Activated gamma-delta T cell (primary cell): ENCODE measurements at places on chromosomes 1 and 21.

DNA sequence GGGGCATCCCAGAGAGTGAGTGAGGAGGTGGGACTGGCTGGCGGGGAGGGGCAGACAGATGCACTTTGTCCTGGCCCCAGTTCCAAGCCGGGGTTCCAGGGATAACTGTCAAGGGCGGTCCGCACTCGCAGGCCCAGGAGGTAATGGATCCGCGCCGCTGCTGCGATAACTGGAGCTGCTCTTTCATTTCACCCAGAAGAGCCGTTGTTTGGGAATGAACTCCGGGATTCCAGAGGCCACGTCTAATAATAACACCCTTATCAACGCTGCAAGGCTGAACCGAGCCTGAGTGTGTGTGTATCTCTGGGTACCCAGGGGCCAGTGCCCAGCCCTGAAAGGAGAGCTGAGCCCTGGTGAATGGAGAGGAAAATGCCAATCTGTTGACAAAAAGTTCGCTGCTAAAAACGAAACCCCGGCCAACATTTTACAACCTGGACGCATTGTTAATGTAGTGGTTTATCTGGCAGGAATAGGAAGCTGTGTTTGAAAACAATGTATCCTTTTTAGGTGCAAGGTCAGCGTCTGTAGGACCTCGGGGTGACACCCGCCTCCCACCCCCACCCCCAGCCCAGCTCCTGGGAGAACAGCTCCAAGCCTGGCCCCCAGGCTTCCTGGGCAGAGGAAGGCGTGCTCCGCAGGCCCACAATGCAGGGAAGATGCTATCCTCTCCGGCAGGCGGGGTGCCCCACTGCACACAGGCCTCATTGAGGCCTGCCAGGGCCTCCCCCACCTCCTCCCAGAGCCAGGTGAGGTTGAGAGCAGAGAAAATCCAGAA lies 119.7 kb downstream of the PROX1 start:
- DNase-seq: no peak

- DNase-seq: no peak
These were observed 91.6 kb upstream of the SAMD11 start for GRCh38 chr1:832136-832535.

GRCh38 chr21:19368944-19369343 lies 965.4 kb upstream of the TMPRSS15 start:
- no peak for DNase-seq

- DNase-seq: no peak
These were observed 105.1 kb downstream of the COLGALT2 start for GRCh38 chr1:183932412-183932811.

DNA sequence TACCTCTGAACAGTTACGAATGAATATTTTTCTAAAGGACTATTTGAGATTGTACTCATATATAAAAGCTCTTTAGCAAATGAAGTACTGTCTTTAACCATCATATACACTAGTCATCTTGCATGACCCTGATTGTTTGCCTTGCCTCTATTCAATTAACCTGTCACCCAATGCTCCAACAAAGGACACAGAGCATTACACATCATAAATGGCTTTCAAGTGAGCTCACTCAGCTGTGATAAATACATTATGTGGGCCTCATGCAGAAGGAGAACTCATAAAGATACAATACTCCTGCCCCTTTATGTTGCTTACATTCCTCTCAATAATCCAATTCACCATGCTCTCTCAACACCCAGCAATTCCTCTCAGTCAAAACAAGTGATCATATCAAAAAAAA lies 993.0 kb upstream of the PRMT6 start:
- DNase-seq: no peak

DNA sequence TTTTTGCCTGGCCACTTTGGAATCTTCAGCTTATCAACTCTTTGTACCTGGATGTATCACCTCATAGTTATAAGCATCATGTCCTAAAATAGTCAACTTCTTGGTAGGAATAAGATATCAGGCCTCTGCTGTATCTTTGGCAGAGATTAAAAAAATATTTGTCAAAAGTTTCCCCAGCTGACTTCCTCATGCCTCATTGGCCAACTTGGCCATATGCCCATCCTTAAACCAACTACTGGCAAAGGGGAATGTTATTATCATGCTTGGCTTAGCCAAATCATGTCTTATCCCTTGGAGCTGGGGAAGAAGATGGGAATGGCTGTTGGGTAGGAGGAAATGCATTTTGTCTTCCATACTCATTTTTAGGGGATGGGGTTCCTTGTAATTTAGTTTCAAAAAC lies 23.4 kb downstream of the NFASC start:
- no peak for DNase-seq

DNA sequence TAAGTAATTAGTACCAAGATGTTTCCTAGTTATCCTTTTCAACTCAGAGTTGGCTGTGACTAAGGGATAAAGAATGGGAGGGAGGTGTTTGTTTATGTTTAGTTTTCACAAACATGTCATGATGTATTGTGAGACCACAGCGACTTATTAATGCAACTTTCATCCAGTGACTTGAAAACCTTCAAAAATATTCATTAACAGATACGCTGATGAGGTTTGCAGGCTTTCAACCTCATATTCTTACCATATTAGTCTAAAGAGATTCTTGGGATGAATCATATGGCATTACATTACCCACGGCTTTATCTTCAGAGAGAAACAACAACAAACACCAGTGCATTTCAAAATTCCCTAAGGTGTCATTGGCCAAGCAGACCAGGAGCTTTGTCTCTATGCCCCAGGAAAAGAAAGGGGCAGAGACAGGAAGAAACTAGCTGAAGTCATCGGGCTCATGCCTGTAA lies 36.4 kb downstream of the PALMD start:
- no peak for DNase-seq

DNA sequence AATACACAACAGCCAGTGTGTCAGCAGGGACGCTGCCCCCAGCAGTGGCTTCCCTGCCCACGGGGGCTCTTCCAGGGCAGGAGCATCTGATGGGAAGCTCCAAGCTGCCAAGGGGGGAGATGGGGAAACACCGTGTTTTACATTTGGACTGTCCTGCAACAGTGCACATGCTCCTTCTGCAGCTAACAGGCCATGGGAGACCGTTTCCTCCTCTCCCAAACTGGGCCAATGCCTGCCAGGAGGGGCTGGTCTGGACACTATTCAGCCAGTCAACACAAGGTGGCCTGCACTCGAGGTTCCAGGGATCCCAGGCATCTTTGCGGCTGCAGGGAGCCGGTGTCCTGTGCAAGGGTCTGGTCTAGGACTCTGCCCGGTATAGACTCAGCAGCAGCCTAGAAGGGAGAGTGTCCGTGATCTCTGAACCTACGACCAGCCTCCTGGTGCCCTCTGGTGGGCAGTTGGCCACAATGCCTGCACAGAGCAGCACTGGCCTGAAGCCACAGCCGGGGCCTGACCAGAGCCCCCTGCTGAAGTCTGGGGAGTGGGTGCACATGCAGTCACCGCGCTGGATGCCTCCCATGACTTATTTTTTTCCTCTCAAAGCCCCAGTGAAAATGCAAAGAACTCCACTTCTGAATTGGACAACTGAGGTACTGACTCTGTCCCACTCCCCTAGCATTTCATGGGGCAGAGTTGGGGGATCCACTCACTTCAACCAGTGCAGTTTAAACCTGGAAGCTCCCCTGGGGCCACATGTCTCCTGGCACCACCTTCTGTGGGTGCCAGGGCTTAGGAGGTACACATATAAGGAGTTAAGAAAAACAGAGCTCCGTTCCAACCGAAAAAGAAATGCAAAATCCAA lies 33.3 kb downstream of the RCC2 start:
- no peak for DNase-seq

- no peak for DNase-seq
These were observed 18.9 kb downstream of the CAP1 start for GRCh38 chr1:40059338-40059959.

DNA sequence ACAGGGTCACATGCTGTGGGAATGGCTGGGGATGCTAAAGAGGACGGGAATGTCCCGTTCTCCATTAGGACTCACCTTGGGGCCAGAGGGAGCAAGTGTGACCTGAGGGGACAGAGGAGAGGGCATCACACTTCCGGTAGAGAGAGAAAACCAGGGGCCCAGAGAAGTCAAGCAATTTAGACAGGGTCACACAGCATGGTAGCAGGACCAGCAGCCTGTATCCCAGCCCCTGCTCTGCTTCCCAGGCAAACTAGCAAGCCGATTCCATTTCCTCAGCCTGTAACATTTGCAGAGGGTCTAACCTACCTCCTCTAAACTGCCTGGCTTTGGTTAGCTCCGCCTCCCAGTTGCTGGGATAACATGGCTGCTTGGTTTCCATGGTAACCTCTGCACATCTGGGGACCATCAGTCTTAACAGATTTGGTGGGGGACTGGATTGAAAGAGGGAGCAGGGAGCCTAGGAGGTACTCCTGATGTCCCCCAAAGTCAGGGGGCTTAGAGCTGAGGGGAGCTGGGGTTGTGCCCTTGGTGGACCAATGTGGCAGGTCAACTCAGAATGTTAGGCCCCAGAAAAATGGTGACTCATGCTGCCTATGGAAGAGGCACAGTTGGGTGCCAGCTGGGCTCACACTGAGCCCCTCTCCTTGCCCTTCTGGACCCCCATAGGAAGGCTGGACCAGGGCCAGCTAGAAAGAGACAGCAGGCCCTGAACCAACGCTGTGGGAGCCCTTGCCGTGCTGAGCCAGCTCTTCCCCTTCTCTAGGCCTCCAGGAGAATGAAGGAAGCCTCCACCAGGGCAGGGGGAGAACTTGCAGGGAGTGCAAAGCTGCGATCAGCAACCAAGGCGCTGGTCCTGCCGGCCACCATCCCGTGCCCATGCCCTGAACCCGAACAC lies 9.5 kb downstream of the COL16A1 start:
- DNase-seq: no peak

GRCh38 chr1:232876506-232877364 lies 71.5 kb downstream of the MAP10 start:
- no peak for DNase-seq

DNA sequence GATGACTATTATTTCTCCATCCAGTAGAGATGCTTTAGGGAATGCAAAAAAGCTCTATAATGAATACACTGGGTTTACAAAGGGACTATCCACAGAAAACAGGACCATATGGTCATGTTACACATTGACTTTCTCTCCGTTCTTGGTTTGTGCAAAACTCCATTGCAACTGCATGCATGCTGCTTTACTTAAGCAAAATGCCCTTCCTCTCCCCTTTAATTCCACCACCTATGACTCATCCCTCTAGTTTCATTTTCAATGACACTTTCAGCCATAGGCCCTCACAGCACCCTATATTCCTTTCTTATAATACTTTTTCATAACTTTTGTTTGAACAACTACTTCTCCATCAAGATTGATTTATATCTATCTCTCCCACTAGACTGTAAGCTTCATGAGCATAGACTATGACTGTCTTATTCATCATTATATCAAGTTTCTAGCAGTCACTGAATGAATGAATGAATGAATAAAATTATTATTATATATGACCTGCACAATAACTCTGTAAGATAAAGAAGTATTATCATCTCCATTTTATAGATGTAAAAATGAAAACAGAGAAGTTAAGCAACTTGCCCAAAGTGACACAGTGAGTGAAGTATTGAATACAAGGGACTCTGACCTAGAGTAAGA lies 248.9 kb downstream of the PLPP3 start:
- DNase-seq: no peak

GRCh38 chr1:225250432-225250831 lies 177.4 kb downstream of the LBR start:
- no peak for DNase-seq

DNA sequence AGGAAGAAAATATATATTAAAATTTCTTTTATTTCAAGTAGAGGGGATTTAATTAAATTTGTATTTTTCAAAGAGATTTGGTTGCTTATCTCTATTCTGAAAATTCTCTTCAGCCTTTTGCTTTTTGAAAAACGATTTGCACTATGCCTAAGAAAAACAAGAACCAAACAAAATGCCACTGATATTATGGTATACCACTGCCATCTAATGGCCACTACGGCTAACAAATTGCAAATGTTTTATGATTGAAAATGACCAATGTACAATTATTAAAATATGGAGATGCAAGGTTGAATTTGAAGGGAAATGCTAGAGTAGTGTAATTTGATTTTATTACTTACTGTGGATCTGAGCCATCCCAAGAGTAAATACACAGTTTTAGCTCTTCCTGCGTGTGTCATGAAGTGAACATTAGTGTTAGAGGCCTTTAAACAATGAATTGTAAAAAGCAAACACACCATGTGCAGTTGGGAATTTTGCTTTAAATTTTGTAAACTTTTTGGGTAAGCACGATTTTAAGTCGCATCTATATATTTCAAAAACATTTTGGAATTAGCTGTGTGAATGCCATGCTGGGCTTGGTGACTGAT lies 137.4 kb upstream of the USP25 start:
- no peak for DNase-seq

GRCh38 chr1:228351850-228352249 lies 54.8 kb downstream of the TRIM11 start:
- DNase-seq: no peak
